Lung (tissue), 17 donors: ENCODE measurements at places on chromosomes 11 and 22.

DNA sequence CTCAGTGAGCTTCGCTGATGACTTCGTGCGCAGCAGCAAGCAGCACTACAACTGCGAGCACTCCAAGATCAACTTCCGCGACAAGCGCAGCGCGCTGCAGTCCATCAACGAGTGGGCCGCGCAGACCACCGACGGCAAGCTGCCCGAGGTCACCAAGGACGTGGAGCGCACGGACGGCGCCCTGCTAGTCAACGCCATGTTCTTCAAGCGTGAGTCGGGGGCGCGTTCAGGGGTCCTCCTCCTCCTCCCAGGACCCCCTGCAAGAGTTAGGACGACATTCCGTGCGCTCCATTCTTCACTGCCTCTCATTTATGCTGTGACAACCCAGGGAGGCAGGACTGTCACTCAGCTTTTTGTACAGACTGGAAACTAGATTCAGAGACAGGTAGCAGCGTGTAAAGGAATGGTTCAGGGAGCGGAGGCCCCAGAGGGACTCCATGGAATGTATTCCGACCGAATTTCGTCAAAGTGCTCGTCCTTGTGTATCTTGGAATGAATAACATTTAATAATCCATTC lies 4.8 kb downstream of the SERPINH1 start:
- no peak for DNase-seq

DNA sequence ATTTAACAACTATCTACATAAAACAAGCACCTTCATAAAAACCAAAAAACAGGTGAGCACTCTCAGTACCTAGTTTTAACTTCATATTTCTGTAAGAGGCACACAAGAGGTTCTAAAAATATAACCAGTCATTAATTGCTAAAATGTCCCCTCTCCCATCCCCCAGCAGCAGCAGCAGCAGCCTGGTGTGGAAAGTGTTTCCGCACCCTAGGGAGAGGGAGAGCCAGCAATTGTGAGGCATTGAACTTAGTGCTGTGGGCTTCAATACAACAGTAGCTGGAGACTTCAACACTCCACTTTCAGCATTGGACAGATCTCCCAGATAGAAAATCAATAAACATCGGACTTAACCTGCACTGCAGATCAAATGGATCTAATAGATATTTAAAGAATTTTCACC lies 1158.5 kb downstream of the JRKL start:
- no peak for DNase-seq

- DNase-seq, result no peak
Observed at GRCh38 chr11:11909727-11910126, 68.0 kb downstream of the USP47 start.

DNA sequence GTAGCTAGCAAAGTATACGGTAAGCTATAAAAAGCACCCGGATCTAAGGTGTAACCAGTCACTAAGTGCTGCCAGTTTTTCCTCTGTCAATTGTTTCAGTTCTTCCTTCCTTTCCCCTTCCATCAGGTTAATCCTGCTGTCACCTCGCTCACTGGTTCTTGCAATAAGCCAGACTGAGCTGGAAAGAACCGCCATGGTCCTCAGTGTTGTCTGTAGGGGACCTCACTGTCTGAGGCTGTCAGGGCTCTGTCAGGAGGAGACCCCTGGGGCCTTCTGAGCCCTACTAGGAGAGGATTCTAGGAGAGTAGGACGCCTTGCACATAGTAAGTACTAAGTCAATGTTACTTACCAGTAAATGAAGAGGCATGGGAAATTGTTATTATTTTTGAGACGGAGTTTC lies 1.4 kb upstream of the TBC1D22A start:
- DNase-seq, result no peak

GRCh38 chr11:70810133-70810532 lies 411.8 kb downstream of the CTTN start:
- no peak for DNase-seq

DNA sequence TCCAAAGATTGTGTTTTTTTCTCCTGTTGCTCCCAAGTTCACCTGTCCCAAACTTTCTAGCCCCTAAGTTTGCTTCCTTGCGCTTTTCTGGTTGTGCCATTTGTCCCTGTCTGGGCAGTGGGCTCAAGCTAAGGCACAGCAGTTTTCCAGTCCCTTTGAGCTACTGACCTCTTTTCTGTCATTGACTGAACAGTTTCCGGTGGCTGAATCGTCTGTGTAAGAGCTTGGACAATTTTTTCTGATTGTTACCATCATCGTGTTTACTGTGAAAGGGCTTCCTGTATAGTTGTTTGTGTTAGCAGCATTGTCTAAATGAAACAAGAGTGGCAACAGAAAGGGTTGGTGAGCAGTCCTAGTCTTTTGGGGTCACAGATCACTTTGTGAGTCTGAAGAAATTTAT lies 49.8 kb downstream of the BMAL1 start:
- peak; percentile 21 for DNase-seq

DNA sequence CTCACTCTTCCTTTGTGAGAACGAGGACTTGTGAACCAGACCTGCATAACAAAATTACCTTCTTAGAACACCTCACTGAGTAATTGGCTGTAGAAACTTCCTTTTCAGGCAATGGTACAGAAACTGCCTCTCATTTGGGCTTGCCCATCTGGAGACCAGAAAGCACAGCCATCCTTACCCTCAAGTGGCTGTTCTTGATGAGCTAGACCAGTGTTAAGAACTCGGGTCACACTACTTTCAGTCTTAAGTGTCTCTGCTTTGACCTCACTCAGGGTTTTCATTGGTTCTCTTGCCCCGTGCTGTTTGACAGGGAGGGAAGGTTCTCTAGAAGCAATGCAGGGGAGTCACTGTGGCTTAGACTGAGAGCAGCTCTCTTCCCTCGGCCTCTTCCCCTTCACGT lies 29.3 kb downstream of the NAT10 start:
- DNase-seq, result no peak

GRCh38 chr11:64415286-64415685 lies 56.3 kb downstream of the RPS6KA4 start:
- DNase-seq, result peak; percentile 32

DNA sequence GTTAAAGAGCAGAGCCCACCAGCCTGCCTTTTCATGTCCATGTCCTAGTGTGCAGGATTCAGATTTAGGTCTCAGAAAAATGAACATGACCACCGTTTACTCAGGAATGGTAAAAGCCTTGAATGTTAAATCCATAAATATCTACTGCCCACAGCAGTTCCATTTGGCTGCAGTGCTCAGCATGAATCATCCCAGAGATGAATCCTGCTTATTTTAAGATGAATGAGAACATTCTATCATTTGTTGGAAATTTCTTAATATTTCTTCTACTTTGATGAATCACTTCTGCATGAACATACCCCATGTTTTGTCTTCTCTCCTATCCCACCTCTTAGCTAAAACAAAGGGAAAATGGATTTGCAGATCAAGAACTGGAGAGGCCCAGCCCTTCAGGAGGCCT lies 47.5 kb upstream of the AQP11 start:
- no peak for DNase-seq

DNA sequence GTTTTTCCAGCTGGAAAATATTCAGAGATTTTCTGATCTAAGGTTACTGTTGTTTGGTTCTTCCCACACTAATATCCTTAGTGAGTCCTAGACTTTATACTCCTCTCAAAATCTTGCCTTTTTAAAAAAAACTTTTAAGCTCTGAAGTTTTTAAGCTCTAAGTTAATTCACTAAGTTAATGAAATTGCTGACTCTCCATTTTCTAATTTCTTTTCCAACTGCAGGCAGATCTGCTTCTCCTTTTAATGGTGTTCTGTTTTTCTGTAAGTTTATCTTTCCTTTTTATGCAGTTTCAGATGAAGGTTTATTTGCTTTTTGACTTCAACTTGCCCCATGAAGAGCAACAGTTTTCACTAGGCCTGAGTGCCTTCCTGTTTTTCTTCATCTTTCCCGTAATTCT lies 125.8 kb upstream of the ARHGAP42 start:
- DNase-seq, result no peak

GRCh38 chr11:65297026-65297672 lies 17.5 kb upstream of the CDC42EP2 start:
- peak; percentile 33 for DNase-seq
